ENCODE measurements at places on chromosomes 6 and 20.

DNA sequence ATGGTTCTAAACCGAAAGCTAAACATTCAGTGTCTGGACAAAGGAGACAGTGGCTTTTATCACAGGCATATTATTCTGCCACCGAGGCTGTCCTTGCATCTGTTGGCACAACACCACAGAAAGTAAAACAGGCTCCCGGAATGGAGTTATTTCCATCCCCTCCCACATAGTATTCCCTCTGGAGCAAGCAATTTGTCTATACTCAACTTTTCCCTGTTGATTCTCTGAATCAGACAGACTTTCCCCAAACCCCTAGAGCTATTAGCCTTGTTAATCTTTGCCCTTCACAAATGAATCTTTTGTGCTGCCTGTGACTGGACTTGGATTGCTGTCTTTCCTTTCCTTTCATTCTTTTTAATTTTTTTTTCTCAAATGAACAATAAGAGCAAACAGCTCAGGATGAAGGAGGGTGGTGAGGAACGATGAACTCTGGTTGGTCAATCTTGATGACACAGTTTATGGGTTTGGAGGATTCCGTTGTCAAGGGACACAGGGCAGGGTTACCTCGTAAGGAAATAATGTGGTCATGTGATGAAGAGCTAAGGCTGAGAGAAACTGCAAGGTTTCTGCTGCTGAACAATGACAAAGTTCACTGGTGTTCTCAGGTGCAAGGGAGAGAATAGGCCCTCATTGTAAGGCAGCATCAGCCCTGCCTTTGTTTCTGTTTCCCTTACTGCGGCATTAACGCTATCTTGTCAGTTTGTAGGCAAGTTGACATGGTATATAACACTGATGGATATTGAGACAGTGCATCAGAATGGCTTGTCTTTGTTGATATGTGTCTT lies 275.0 kb upstream of the BMP2 start:
- no peak for DNase-seq

GRCh38 chr20:24102290-24102689 lies 113.7 kb upstream of the GGTLC1 start:
- no peak for DNase-seq

- no peak for DNase-seq
Observed at GRCh38 chr6:8436966-8437365, 1.6 kb upstream of the SLC35B3 start.

DNA sequence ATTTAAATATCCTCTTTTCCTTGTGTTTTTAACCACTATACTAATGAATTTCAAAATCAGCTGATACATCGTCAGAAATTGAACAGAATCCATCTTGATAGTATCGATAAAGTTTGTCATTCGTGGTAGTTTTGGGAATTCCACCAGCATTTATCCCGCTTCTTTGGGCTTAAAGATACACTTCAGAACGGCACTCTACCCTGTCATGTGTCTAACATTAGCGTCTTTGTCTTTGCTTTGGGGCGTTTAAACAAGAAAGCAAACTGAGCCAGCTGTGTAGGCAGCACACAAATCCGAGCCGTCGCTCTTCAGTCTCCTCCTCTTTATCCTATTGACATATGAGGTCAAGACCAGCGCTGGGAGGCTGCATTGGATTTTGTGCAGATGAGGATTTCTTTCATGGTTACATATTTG lies 27.5 kb upstream of the NHSL1 start:
- DNase-seq = no peak

DNA sequence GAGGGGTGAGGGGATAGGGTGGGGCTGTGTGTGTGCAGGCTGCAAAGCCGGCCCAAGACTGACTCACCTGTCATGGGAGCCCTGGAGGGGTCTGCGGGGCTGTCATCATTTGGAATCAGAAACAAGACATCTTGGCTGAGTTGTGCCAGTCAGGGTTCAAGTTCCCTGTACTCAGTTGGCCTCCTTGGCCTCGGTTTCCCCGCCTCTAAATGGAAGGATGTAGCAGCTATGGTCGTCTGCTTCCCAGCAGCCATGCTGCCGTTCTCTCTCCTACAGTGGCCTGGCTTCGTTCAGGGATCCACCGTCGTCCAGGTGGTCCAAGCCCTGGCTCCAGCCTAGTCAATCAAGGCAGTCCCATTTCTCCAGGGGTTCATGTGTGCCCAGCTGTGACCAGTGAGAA lies 83.6 kb upstream of the PMEPA1 start:
- DNase-seq = no peak

DNA sequence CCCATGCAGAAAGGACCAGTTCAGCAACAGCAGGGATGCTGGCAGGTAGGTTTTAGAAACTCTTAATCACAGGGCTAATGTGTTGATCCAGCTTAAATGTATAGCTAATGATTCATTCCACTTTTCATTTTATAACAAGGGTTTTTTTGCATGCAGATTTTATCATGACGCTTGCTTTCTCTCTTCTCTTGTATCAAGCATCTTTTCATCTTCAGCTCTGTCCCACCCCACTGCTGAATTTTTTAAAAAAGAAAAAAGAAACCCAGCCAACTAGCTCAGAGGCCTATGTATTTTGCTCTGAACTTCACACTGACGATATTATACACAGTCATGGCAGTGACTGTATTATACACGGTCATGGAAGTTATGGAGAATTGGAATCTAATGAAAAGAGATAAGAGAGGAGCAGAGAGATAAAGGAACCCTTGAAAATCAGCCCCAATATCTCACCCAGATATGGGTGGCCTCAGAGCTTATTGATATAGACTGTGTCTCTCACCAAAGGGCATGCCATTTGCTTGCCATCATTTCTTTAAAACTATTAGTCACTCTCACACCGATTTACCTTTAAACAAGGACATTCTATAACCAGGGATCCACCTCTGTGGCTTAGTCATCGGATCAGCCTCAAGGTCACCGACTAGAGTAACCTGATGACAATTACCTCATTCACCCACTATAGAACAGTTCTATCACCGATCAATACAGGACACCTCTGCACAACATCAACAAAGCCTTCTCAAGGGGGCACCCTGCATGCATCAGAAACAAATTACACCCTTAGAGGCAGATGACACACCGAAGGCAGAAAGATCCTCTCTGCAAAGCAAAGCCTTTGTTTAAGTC lies 222.0 kb downstream of the ATXN1 start:
- no peak for DNase-seq

DNA sequence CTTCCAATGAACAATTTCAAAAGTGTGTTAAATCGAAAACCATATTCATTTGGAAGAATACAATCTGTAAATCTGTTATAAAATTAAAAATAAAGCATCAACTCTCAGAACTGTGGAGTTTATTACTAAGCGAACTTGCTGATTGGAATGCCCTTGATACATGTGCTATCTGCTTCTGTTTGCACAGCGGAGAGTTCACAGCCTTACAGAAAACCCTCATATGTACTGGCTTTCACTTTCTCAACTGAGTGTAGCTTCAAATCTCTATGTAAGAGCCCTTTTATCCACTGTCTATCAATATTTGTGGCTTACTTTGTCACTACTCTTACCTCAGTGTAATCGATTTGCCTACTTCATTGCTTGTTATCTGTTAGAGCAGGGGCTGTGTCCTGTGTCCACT lies 447.4 kb downstream of the C6orf118 start:
- no peak for DNase-seq

DNA sequence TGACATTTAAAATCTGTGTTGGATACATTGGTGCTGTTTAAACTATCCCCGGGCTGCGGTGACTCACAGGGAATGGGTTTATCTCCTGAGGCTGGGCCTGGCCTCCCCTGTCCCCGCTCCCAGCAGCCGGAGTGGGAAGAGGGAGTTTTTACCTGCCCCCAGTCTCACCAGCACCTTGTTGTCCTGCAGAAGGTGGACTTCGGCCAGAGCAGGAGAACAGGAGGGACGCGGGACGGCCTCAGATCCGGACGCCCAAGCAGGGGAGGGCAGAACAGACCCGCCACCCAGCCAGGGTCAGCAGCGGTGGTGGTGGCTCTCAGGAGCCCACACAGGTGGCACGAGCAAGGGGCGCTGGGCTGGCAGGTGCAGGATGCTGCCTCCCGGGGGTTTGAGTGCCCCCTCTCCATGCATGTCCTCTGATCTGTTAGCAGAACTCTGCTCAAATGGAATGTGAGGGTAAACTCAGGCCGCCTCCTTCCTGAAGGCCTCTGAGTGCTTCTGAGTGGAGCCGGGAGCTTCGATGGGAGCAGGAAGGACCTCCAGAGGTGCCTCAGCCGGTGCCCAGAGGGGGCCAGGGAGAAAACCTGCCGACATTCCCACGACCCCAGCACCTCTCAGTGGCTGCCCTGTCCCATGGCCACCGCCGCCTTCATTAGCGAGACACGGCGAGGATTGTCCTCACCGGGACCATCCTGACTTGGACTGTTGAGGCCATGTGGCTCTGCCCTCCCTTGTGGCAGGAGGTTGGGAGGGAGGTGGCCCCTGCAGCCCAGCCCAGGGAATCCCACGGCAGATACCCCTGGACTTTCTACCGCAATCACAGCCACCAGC lies 43.4 kb upstream of the MRGBP start:
- DNase-seq = no peak

DNA sequence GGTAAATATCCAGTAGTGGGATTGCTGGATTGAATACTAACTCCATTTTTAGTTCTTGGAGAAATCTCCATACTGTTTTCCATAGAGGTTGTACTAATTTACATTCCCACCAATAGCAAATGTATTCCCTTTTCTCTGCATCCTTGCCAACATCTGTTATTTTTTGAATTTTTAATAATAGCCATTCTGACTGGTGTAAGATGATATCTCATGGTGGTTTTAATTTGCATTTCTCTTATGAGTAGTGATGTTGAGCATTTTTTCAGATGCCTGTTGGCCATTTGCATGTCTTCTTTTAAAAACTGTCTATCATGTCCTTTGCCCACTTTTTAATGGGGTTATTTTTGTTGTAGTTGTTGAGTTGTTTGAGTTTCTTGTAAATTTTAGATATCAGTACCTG lies 253.2 kb downstream of the HAO1 start:
- DNase-seq = no peak

DNA sequence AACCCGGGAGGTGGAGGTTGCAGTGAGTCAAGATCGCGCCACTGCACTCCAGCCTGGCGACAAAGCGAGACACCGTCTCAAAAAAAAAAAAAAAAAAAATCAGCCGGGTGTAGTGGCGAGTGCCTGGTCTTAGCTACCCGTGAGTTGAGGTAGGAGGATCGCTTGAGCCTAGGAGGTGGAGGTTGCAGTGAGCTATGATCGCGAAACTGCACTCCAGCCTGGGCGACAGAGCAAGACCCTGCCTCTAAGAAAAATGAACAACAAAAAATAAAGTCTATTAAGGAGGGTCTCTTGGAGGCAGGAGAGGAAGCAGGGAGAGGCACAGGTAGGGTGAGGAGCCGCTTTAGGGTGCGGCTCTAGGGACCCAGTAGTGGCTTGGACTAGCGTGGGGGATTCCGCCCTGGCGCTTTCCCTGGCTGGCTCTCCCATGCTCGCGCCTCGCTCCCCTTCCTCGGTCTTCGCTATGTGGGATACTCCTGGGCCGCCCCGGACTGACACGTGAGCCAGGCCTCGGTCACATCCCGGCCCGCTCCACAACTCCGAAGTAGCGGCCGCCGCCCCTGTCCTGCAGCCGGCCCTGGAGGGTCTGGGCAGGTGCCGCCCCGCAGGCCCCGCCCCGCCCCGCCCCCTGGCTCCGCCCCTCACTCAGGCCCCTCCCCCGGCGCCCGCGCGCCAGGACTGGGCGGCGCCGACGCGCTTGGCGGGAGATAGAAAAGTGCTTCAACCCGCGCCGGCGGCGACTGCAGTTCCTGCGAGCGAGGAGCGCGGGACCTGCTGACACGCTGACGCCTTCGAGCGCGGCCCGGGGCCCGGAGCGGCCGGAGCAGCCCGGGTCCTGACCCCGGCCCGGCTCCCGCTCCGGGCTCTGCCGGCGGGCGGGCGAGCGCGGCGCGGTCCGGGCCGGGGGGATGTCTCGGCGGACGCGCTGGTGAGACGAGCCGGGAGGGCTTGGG lies at the start of gene MYBL2:
Gene MYBL2, plus strand, starts transcription at position 739 of the 953 bp plus-strand sequence. Its CDS starts 170 bp downstream, at position 909.
- no peak for DNase-seq

DNA sequence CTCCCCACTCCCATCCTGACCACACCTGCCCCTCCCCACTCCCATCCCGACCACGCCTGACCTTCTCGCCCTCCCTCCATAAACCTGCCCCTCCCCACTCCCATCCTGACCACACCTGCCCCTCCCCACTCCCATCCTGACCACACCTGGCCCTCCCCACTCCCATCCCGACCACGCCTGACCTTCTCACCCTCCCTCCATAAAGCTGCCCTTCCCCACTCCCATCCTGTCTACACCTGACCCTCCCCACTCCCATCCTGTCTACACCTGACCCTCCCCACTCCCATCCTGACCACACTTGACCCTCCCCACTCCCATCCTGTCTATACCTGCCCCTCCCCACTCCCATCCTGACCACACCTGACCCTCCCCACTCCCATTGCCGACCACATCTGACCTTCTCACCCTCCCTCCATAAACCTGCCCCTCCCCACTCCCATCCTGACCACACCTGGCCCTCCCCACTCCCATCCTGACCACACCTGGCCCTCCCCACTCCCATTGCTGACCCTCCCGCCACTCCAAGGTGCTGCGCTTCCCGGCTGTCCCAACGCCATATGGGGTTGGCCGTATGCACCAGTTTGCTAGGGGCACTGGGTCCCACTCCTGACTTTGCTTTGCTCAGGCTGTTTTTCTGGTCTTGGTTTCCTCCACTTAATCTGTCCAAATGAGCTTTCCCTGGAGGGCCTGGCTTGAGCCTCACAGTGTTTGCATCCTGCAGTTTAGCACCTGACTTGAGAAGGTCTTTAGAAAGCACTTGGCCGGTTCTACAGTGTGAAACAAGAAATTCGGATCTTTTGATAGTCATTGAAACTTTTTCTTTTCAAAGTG lies 2.9 kb downstream of the KIF25 start:
- no peak for DNase-seq

DNA sequence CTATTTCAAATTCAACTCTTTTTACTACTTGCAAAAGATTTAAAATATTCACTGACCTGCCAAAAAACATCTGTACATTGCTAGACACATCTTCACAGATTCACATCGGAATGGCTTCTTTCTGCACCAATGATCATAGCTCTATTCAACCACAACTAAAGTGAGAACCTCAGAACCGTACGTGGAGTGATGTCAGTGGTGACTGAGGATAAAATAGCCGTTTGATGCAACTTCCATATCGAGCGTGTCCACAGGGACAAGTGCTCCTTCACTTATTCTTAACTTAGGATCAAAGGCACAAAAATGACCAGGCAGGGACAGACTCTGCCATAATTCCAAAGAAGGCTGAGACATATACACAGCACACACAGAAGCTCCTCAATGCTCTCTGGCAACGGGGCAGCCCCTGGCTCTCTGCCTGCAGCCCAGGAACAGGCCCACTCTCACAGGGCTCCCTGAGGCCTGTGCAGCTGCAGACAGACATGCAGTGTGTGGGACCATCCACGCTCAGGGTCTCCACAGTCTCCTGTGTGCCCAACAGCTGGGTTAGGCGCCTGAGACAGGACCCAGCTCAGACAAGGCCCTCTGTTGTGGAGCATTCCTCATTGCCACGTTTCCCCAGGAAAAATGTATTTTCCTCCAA lies 22.8 kb downstream of the FYN start:
- no peak for DNase-seq

- DNase-seq = peak; percentile 87
Observed at GRCh38 chr6:30213957-30214656, 901 bp upstream of the TRIM26 start.

- no peak for DNase-seq
Observed at GRCh38 chr6:91088976-91089375, 502.1 kb upstream of the MAP3K7 start.

Data from right atrium auricular region (tissue), 2 donors.